D721Med (cell line): ENCODE measurements at places on chromosomes 3 and 15.

GRCh38 chr15:60017538-60018520 is 13.7 kb downstream of the FOXB1 start:
- DNase-seq = no peak

DNA sequence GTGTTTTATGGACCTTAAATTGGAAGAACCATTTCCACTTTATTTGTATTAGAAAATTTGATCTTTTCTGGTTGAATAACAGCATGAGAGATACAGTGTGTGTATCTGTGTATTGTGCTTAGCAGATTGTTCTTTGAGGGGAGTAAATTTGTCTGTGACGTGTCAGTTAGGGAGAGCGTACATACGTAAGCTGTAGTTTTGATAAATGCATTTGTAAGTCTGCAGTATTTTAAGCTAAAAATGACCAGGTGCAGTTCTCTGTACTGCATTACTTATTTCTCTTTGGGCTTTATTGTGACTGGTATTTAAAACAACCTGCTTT is 264.8 kb downstream of the ROBO2 start:
- DNase-seq = no peak

- no peak for DNase-seq
Measured at GRCh38 chr3:36201546-36201945, 178.8 kb upstream of the STAC start.

- no peak for DNase-seq
Measured at GRCh38 chr3:171116824-171117395, 90.4 kb upstream of the SLC2A2 start.

DNA sequence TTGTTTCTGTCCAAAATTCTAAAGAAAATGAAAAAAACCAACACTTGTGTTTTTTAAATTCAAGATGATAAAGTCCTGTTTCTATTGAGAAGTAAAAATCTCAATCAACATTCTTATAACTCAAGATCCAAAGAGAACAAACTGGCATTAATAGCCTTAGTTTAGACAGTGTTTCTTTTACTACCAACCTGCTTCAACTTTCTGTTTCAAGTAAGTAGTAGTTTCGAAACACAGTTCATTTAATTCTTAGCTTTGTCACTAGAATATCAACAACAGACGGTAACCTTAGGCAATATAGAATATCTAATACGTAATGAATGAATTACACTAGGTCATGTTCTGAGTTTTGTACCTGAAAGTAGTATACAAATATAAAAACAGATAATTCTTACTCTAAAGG is 23.7 kb downstream of the CIP2A start:
- DNase-seq = no peak

DNA sequence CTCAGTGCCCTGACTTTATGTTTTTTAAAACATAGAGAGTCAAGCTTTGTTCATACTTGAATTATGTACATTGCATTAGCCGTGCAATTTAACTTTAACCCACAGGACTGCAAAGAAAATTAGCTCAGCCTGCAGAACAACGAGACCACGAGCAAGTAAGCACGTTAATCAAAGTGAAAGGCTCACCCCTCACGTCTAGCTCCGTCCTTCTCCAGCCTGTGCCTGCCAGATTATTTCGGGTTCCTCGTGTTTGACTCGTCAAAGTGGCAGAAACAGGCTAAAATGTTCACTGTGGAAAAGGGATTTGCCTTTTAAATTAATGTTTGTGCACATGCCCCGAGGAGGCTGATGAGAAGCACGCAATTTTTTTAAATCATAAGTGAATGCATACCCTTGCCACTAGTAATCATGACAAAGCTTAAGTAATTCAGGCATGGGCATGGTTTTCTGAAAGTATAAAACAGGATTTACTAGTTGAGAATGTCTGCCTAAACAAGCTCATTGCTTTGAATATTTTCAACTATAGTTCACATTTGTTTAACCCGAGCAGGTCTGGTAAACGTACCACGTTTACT is 15.3 kb downstream of the ZBTB38 start:
- DNase-seq = no peak

DNA sequence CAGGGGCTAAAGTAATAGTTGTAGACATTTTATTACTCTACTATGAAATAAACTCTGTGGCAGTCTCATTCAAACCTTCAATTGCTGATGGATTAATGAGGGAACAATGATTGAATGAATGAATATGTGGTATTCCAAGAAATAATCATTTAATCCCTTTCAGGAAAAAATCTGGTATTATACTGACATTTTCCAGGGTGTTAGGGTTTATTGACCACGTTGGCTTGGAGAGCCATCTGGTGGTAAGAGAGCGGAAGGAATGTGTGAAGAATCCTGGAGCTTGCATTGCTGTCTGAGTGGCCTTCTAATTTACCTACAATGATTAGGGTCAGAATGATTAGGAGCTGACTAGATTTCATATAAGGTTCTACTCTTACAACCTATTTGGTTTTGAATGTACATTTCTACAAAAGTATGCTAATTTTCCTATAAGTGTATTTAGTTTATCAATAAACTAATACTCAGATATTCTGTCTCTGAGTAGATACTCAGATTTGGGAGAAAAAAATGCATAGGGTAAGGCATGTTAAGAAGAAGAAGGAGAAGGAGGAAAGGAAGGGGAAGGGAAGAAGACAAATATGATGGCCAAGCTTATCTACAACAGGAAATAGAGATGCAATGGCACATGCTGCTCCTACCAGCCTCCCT is 249.9 kb downstream of the ROBO1 start:
- DNase-seq = no peak

DNA sequence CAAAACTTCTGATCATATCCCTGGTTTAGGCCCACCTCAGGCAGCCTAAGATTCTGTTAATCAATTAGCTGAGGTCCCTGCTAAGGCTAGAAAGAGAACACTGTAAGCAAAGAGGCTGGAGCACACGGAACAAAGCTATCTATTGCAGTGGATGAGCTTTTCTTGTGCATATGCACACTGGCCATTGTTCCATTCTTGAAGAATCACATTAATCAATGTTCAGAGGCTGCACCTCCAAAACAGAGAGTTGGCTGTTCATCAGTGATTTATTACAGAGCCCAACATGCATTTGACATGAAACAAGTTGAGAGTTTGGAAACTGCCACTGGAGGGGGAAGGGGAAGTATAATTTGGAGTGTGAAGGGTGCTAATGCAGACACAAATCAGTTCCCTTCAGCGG is 873.0 kb downstream of the ROBO1 start:
- no peak for DNase-seq

GRCh38 chr3:64022451-64023186 is 675 bp downstream of the PSMD6 start:
- no peak for DNase-seq
